ENCODE measurements at places on chromosomes 3 and 15.

DNA sequence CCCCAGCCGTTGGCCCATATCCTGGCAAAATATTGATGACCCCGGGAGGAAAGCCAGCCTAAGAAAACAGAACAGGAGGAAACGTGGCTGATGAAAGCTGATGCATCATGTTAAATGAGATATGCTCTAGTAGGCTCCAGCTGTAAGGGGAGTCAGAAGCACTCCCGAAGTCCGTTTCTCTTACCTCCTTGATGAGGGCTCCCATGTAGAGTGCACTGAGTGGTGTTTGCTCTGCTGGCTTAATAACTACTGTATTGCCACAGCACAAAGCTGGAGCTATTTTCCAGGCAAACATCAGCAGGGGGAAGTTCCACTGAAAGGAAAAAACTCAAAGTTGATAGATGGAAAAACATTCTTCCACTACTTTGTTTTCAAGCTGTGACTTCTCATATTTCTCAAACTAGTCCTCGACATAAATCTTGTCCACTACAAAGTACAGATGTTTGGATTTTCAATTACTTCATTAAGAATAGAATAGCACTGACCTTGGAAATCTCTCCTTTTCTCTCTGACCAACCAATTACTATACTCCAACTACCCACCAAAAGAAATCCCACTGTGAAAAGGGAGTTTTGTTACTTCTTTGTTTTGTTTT, 72.7 kb downstream of the ALDH1A2 start:
- no peak for DNase-seq

- no peak for DNase-seq
Measured at GRCh38 chr15:74037171-74038117, 42.9 kb downstream of the PML start.

- DNase-seq = no peak
Measured at GRCh38 chr15:60583946-60584345, 105.0 kb upstream of the ICE2 start.

- DNase-seq = no peak
Measured at GRCh38 chr3:182116386-182116785, 404.7 kb downstream of the SOX2 start.

- no peak for DNase-seq
Measured at GRCh38 chr3:22098021-22098420, 347.0 kb upstream of the ZNF385D start.

- no peak for DNase-seq
Measured at GRCh38 chr3:177378168-177378567, 180.9 kb upstream of the TBL1XR1 start.

DNA sequence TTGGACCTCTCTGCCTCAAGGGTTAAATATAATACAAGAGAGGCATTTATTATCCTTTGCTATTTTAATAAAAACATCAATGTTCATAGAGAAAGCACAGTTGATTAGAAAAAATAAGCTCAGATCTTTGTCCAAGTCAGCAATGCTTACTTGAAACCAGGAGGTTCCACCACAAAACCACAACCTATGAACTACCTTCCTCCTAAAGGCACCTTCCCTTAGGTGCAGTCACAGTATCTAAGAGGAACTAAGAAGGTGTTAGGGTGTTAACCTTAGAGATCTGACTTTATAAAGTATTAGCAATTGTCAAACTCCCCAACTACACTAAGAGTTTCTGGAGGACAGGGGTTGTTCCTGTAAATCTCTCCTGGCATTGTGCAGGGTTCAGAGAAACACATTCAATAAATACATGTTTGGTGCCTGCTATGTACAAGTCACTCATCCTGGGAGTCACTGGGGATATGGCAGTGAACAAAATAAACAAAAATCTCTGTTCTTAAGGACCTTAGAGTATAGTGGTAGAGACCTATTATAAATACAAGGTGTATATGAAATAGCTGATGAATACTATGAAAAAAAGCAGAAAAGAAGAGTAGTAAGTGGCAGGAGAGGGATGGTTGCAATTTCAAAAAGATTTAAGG, 208.6 kb downstream of the NFKBIZ start:
- DNase-seq = no peak

DNA sequence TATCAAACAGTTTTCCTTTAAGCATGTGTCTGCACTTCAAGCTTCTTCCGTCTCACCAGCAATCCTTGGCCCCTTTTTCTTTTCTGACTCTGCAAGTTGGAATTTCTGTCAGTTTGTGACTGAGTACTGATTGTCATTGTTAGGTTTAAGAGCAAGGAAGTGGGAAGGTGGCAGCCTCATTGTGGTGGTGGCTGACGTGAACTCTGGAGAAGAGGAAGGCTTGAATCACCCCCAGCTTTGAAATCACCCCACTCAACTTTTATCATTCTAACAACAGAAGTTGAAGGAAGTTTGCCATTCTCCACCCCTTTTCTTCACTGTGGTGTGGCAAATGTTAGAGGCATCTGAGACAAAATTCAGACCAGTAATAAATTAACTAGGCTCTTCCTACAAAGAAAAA, 231.6 kb upstream of the AGTR1 start:
- DNase-seq = no peak

- no peak for DNase-seq
Measured at GRCh38 chr15:70768257-70768883, 5.0 kb upstream of the UACA start.

DNA sequence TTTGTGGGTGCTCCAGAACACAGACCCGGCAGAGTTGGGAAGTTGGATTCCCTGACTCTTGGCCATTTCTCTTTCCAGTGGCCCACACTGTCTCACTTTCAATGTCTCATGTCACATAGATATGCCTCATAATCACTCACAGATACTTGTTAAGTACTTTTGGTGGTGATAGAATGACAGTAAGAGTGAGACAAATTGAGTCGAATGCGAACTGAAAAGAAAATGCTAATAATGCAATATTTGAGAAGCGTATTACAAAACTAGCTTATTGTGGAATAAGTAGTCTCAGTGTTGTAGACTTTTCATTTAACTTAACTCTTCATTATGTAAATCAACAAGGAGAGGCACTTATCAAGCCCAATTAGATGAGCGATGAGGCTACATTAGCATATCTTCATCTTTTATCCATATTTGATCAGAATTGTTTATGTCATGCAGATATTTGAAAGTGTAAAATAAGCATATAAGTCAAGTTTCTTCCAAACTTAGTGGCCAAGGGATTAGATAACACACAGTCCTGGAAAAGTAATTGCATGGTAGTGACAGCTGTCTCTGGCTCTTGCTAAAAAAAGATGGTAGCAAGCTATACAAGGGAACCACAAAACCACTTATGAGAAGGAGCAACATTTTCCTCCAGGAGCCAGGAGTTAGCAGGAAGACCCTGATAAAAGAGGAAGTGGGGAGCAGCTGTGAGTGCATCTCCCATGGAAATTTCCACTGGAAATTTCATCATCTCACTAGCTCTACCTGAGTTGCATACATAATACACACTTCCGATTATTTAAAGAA, 243.6 kb downstream of the ARRDC4 start:
- DNase-seq = no peak

DNA sequence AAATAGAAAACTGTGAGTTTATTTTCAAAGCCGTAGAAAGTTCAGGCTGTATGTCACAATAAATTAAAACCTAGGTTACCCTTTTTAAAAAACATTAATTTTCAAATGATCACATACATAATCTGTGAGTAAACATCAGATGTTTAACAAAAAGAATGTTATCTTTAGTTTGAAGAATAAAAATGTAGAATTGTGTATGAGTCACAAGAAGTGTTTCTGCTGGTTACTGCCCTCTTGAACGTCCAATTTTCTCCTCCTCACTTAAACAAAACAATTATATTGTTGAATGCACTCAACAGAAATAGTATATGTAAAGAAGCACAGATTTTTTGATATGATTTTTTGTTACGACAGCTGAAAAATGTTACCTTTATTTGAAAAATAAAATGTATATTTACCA, 855.1 kb downstream of the ROBO1 start:
- no peak for DNase-seq

DNA sequence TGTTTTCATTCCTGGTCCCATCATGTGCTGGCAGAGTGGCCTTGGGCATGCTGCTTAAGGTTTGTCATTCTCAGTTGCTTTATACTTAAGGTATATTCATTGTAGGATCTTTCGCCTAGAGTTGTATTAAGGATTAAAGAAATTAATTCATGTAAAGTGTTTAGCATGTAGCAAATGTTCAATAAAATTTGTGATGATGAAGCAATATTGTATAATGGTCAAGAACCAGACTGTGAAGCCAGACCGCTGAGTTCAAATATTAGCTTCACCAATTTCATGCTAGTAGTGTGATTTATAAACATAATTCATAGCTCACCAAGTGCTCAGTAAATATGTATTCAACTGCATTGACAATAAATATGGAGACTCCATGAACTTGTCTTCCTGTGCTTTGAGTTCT, 178.5 kb downstream of the BBX start:
- DNase-seq = no peak

DNA sequence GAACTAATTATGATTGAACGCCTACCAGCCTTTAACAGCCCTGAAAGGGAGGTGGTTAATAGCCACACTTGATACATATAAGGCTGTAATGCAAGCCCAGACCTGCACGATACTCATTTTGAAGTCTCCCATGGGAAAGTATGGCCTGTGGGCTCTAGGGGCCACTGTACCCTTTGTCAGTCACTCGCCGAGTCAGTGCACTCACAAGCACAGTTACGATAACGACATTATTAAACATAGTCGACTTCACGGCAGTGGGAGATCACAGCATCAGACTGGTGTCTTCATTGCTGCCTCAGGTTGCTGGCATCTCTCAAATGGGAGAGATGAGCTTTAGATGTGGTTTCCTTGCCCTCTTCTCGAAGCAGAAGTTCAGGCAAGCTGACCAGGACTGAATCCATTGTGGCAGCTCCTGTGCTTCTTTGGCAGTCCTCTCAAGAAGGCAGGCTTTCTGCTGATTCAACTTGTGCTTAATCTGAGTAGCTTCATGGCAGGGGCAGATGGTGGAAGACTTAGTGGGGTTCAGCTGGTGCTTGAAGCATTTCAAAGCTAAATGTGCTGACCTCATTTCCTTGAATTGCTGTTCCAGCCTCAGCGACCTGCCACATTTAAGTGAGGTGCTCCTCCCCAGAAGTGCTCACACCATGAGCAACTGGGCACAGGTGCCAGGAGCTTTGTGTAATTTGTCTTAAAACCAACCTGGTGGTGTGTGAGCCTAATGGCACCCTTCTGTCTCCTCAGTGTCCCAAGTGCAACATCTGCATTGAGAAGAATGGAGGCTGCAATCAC, 15.8 kb upstream of the P4HTM start:
- no peak for DNase-seq

DNA sequence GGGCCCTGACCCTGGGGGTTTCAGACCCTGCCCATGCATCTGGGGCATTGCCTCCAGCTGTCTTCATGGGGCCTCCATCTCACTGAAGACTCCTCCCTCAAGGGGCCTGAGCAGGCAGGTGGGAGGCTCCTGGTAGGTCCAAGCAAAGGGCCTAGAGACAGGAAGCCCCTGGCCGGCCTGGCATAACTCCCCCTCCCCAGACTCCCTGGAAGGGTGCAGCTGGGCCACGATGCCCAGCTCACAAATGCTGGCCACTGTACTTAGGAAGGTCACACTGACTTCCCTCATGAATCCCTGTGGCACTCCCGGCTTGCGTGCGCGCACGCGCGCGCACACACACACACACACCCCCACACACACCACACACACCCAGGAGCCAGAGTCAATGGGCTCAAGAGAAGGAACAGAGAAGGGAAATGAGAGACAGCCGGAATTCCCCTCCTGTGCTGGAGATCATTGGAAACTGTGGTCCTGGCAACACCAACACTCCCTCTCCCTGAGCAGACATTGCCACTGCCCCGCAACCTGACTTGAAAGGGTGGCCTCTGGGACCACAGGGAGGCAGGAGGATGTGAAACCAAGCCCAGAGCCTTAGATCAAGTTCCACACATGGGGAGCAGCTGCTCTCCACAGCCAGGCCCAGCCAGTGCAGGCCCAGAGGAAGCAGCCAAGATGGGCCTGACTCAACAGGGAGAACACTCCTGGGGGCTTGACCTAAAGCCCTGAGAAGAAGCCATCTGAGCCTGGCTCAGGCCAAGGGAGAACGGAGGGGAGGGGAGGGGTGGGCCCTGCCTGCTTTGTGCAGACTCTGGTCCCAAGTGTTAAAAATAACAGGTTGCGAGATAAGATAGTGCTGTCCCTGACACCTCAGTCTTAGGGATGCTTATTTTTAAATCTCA, 69.7 kb downstream of the SCN5A start:
- peak; percentile 78 for DNase-seq

DNA sequence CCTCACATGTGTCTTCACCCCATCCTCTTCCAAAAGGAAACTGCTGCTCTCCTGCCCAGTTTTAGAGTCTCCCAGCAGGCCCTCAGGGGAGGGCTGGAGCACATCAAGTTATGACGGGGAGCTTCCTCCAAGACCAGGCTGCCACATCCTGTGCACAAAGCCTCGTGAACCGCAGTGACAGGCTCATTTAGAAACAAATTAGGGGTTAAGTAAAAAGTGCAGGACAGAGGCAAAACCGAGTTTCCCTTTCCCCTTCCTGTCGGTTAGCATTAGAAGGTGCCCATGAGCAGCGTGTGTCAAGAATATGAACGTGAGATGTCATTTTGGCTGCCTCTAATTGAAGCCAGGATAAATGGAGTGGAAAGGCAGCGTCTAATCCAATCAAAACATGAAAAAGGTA, 199.7 kb downstream of the ARRDC4 start:
- no peak for DNase-seq

DNA sequence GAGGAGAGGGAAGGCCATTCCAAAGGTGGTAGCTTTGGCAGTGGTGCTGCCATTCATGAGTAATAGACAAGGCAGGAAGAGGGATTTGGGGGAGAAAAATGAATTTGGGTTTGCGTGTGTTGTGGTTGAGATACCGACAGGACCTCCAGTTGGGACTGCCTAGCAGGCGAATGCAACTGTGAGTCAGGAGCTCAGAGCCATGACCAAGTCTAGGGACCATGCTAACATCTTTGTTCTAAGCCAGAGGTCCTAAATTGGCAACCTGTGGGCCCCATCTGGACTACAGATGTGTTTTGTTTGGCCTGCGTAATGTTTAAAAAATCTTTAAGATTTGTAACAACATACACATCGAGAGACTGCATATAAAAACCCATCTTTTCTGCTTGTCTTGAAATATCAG, 61.6 kb downstream of the SAMMSON start:
- no peak for DNase-seq

DNA sequence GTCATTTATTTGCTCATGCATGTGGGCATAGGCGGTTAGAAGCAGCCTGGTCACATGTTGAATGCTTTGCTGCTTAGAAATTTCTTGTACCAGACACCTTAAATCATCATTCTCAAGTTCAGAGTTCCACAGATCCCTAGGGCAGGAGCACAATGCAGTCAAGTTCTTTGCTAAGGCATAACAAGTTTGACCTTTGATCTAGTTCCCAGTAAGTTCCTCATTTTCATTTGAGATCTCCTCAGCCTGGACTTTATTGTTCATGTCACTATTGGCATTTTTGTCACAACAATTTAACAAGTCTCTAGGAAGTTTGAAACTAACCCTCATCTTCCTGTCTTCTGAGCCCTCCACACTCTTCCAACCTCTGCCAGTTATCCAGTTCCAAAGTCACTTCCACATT, 22.8 kb downstream of the HGD start:
- DNase-seq = no peak

DNA sequence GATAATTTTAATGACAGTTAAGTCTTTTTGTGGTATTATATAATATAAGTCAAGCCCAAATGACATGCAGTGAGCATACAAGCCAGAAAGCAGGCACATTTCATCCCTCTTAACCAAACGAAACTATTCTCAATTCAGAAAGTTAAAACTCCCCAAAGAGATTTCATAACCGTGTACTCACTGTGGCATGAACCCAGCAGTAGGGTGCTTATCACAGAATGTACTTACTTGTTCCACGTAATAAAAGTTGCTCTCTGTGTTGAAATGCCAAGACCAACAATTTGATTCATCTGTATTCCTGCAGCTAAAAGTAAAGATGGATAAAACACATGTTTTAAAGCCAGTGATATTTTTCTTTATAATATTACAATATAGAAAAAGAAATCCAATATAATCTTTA, 12.1 kb downstream of the GK5 start:
- no peak for DNase-seq

Data from left ventricle myocardium superior (tissue), 1 donor.